H1 (cell line): ENCODE measurements at places on chromosomes 1 and 21. TPM values are rescaled to one million over a fixed set of nuclear protein-coding genes. Genes with fewer than 3 reads are reported as not detected.

GRCh38 chr1:110482662-110483307, 31.8 kb downstream of the PROK1 start:
- DNase-seq: no peak

The FCRL2 gene
- polyA plus RNA-seq: not detected in 2 replicates

GRCh38 chr21:34939673-34940331, 109.3 kb downstream of the RUNX1 start:
- no peak for DNase-seq

DNA sequence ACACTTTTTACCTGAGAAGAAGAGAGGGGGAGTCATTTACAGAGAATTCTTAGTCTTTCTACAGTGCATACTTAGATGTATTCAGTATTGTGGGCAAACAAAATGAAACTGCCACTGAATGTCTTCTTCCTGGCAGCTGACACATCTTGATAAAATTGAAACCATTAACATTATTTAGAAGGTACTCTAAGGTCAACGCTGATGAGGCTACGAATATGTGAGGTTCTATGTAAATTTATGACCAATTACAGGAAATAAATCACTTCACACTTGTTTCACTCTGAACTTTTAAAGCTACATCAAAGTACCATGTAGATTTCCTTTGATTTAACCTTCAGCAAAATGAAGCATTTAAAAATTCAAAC, 51.3 kb upstream of the GFI1 start:
- DNase-seq: no peak

GRCh38 chr1:184483101-184483683, 96.4 kb downstream of the C1orf21 start:
- DNase-seq: no peak

- no peak for DNase-seq
Measured at GRCh38 chr1:109499661-109500536, 6.0 kb downstream of the CYB561D1 start.

DNA sequence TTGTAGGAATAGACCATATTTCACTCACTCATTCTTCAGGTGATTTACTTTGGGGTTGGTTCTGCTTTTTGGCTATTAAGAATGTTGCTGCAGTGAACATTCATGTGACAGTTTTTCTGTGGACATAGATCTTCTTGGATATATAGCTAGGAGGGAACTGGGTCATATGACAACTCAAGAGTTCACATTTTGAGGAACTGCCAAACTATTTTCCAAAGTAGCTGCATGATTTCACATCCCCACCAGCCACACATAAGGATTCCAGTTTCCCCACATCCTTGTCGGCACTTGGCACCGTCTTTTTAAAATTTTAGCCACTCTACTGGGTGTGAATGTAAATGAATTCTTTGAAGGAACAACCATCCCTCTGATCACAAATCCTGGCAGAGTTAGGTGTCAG, 126.0 kb downstream of the PRDM2 start:
- DNase-seq: no peak
